Right cardiac atrium (tissue), 5 donors: ENCODE measurements at places on chromosomes 2 and 18. TPM values are rescaled to one million over a fixed set of nuclear protein-coding genes. Genes with fewer than 3 reads are reported as not detected.

- no peak for DNase-seq
These were observed 16.1 kb downstream of the NFATC1 start for GRCh38 chr18:79411614-79412526.

The CSRNP3 gene
- total RNA-seq, result 2.8 TPM

GRCh38 chr18:74515620-74516231, 18.6 kb upstream of the CNDP1 start:
- DNase-seq, result no peak

DNA sequence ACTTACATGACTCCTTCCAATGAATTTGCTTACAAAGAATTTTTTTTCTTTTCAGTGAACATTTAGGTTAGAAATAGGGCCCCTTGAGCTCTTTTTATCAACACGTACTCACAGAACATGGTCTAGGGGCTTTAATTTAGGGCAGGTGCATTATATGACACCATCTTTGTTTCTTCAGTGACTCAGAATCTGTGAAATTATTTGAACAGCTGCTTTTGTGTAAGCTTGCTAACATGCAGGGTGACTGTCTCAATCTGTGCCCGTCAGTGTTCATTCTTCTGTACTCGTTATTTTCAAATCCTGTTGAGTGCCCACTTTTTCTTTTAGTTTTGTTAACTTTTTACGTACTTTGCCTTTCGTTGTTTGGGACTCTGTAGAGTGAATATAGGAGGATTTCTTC, 52.8 kb upstream of the CABYR start:
- no peak for DNase-seq

- no peak for DNase-seq
These were observed 52.0 kb downstream of the FHOD3 start for GRCh38 chr18:36349552-36349951.

The AGAP1 gene
- 24.1 TPM for total RNA-seq

DNA sequence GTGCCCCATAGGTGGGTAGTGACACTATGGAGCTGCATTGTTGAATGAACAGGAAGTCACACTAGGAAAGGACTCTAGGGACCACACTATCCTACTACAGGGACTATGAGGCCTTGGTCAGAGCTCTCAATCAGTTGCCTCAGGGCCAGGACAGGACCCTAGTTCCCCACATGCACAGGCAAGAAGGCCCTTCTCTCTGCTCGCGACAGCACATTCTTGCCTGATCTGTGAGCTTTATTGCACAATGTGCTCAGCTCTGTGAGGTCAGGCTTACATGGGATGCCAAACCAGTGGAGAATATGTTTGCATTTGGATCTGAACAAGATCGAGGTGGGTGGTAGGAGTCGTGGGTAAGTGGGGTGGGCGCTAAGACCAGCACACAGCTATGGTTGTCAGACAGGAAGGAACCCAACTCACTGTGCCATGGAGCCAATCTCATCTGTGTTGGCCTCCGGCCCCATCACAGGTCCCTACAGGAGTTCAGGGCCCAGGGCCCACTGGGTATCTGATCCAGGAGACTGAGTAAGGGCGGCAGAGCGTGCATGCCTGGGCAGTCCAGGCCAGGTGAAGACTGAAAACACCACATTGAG, 8.0 kb downstream of the PCARE start:
- peak; percentile 41 for DNase-seq

- DNase-seq, result no peak
These were observed 29.6 kb downstream of the MRO start for GRCh38 chr18:50790241-50790640.

The GKN2 gene
- not detected for total RNA-seq

GRCh38 chr2:160478660-160479059, 14.9 kb downstream of the RBMS1 start:
- DNase-seq, result no peak

DNA sequence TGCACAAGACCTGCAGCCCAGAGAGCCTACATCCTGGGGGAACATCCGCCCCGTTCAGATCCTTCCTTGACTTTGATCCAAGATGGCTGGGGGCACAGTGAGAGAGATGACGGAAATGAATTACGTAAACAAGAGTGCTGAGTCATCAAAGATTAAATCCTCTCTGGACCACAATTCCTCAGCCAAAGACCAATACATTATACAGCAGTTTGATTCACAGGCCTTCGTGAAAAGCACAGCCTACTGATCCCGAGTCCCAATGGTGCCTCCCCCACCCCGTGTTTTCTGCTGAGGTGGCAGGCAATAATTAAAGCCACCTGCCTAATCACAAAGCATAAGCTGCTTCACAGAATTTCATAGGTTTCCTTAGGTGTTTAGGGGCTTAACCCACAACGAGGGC, 43.0 kb downstream of the MYO5B start:
- no peak for DNase-seq

DNA sequence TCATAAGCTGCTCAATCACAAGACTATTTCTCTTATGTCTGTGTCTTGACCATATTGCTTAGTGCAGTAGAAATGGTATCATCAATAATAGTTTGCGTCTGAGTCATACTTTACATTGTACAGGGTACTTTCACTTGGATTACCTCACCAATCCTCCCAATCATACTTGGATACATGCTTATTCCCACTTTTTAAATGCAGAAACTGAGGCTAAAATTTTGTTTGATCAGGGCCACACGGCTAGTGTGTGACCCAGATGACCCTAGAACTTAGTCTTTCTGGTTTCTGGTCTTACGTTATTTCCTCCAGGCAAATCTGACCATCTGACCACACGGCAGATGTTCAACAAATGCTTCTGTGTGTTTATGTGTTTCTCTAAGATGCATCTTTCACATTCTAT, 23.8 kb upstream of the CCL20 start:
- no peak for DNase-seq

The SLC4A3 gene
- total RNA-seq, result 322 TPM

DNA sequence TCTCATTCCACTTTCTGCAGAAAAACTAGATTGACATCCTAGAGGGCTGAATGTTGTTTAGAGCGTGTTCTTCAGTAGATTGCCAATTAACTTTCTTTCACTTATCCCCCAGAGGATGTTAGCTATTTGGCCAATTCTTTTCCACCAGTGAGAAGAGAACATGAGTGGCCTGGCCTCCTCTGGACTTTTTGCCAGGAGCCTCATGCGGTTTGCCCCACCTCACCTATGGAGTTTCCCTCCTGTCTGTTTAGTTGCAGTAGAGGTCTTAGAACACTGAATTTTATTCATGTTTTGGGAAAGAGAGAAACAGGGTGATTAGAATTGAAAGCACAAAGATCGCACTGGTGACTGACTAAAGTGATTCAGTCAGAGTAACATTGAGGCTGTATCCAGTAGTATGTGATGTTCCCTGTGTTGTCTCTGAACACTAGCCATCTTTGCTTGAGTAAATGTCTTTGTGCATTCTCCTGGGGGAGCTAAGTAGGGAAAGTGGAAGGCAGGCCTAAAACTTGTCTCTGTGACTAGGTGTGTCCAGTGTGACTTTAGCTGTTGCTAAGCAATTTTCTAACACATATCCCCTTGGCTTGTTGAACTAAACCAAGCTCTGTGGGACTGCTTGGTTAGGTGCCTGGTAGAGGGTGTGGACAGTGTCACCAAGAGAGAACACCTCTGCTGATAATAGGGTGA, 34.0 kb downstream of the UGP2 start:
- no peak for DNase-seq

DNA sequence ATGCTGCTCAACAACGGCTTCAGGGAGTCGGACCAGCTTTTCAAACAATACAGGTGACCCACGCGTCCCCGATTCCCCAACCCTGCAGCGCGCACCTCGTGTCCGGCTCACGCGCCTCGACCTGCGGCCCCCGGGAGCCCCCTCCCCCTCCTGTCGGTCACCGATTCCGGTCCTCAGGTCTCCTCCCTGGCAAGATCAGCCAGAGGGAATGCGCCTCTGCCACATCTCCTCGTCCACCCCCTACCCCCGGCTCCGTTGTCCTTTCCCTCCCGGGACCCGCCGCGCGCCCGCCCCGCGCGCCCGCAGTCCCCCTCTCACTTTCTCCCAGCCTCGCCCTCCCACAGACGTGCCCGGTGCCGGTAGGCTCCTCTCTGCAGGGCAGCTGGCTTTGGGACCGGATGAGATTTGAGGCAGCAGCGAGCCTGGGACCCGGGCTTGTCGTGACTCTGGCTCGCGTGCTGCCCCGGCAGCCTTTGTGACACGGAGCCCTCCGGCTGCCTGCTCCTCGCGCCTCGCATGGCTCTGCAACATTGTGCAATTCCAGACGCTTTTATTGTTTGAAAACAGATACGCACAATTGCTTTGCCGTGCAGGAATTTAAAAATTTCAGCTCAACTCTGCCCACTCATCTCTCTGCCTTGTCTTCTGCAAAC, 558 bp downstream of the TTC39C start:
- DNase-seq, result peak; percentile 82

The DDX1 gene
- 116 TPM for total RNA-seq

DNA sequence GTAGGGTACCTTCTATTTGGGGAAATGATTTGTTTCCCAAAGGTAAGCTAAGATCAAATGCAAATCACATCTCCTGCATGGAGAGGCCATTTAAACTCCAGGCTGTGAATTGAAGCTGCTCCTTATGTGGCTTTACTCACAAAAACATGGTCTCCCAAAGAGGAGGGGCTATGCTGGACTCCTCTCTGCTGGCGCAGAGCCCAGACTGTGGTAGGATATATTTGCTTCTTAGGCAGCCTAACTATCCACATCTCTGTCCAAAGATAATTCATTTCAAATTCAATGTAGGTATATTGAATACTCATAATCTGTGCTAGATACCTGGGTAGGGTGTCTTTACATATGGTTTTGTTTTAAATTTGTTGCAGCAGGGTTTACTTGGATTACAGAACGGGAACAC, 358.5 kb downstream of the ALK start:
- DNase-seq, result no peak

- no peak for DNase-seq
These were observed 27.0 kb upstream of the NFATC1 start for GRCh38 chr18:79368681-79369080.

DNA sequence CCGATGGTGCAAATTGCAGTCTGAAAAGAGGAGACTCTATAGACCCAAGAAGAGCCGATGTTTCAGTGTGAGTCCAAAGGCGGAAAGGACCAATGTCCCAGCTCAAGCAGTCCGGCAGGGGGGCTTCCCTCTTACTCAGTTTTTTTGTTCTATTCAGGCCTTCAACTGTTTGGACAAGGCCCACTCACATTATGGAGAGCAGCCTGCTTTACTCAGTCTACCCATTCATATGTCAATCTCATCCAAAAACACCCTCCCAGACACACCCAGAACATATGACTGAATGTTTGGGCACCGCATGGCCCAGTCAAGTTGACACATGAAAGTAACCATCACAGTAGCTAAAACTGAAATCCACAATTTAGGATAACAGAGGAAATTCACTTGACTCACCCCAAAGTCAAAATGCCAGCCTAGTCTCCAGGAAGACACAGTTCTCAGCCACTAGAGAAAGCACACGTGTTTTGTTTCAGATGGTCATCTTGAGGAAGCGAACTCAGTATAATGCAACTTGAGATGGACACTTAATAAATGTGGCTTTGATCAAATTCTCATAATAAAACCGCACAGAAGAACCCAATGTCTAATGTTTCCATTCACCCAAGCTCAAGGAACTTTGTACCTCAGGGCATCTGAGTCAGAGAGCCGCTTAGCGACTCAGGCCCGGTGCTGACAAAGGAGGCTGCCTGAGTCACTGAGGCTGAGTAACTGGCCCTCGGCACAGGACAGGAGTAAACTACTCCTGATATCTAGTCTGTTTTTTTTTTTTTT, 2.4 kb downstream of the FHL2 start:
- no peak for DNase-seq

DNA sequence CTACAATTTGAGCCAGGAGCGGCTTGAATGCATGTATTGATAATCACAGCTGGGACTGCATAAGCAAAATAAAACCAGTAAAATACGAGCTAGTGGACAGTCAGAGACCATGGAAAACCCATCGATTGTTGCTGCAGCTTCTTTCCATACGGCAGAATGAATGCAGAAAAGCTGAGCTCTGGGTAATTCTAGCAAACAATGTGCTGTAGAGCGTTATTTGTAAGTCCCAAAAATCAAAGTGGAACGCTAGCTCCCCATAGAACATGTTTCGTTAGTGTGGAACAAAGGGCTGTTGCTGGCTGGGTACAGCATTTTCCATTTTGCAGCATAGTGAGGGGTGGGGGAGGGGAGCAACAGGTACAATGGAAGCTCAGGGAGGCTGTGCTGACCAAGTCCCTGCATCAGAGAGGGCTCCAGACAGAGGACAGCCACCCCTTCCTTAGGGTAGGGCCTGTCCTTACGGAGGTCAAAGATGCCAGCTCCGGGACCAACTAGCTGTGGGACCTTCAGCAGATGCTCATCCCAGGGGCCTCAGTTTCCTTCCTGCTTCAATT, 74.1 kb downstream of the BOD1L2 start:
- DNase-seq, result no peak

The ANKRD23 gene
- total RNA-seq, result 8.2 TPM

DNA sequence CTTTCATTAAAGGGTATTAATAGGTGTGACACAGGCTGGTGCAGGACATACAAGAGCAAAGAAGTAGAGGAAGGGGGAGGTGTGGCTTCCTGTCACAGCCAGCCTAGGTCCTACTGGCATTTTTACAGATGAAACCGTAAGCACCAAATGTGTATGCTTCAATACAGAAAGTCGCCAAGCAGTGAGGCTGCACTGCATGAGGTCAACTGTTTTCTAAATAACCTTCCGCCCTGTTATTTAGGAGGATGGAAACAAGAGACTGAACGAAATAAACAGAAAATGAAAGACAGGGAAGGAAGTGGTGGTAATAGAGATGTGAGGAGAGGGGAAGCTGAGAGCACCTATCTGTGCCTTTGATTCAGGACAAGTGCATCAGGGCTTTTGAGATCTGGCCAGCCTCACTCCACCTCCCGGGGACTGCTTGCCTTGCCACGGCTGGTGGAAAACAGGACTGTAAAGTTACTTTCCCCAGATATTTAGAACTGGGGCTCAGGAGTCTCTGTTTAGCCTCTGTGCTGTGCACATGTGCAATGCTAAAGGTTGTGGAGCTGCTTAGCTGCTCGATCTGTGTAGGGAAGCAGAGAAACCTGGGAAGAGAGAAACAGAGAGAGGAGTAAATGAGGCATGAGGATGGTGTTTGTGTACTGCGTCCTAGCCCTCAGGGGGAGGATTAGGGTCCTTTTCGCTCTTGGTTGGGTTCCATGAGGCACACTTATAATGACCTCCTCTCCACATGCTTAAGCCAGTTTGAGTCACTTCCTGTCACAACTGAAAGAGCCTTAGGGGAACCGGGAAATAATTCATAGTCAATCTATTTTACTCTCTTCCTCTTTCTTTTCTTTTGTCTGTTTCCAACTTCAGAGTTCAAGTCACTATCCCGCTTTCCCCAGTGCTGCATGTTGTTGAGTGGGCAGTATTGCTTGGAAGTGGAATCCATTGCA, 62.3 kb upstream of the BOD1L2 start:
- no peak for DNase-seq

The CAPG gene
- total RNA-seq, result 15.6 TPM

GRCh38 chr2:97932975-97933662, 62.6 kb downstream of the TMEM131 start:
- no peak for DNase-seq

The RAB17 gene
- total RNA-seq, result 1.7 TPM

The CAPN14 gene
- 0.11 TPM for total RNA-seq

DNA sequence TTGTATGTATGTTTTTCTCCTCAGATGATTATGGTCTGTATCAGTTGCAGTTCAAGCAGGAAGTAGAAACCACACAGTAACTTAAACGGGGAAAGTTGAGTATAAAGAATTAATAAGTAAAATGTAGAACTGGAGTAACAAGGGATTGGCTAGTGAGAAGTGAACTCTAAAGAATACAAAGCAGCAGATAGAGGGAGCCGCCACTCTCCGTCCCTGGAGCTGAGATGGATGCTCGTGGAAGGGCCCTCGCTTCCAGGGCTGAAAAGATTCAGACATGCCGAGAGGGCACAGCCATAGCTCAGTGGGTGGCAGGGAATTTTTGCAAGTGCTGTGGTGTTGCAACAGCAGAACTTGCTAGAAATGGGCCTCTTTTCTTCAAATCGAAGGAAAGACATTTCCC, 155.8 kb downstream of the COL6A3 start:
- no peak for DNase-seq
